Activated naive CD4-positive, alpha-beta T cell treated with anti-CD3 and anti-CD28 coated beads, Interleukin-2, amount 50 U/mL, for 72 hours (primary cell): ENCODE measurements at places on chromosomes 16 and 17. TPM values are rescaled to one million over a fixed set of nuclear protein-coding genes. Genes with fewer than 3 reads are reported as not detected.

OR1G1 gene
- total RNA-seq: not detected

MYLK3 gene
- 0.51 TPM for total RNA-seq

DNA sequence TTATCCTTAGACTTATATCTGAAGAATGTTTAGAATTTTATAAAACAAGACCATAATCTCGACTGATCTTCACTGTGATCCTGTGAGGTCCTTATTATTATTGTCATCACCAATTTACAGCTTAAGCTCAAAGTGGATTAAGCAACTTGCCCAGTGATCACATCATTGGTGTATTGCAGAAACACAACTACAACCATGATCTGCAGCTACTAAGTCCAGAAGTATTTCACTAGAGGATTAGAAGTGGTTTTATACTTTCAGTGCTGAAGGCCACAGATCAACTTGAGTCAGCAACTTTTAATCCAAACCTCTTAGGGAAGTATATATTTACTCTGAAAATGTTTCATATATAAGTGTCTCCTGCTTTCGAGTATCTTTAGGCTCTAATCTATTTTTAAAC is 624.3 kb upstream of the SOX9 start:
- no peak for DNase-seq

- DNase-seq: no peak
These were observed 504 bp downstream of the ZNF263 start for GRCh38 chr16:3283543-3284447.

- no peak for DNase-seq
These were observed 9.5 kb upstream of the MRPL12 start for GRCh38 chr17:81693509-81694210.

DNA sequence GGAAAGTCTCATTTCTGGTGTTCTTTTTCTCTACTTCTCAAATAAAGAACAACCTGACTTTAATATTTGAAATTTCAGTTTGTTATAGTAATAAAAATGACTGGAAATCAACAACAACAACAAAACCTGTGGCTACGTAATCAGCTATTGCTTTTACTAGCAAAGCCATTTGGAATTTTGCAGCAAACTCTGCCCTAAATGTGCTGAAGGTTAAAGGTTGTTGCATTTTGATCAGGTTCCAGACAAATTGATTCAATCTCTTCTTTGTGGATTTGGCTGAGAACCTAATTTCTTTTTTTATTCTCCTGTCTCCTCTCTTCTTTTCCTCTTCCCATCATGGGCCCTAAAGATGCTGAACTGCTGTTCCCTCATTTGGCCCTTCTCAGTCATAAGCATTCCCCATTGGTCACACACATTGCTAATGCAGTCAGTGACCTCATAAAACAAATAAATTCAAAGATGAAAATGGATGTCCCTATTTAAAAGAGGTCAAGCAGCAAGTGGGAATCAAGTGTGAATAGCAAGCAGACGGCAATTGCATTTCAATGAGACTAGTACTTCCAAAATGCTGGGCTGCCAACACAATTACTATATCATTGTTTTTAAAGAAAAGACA is 795.1 kb upstream of the CDH8 start:
- DNase-seq: no peak

CAMKK1 gene
- 3.8 TPM for total RNA-seq

CEP95 gene
- 49.5 TPM for total RNA-seq

DNA sequence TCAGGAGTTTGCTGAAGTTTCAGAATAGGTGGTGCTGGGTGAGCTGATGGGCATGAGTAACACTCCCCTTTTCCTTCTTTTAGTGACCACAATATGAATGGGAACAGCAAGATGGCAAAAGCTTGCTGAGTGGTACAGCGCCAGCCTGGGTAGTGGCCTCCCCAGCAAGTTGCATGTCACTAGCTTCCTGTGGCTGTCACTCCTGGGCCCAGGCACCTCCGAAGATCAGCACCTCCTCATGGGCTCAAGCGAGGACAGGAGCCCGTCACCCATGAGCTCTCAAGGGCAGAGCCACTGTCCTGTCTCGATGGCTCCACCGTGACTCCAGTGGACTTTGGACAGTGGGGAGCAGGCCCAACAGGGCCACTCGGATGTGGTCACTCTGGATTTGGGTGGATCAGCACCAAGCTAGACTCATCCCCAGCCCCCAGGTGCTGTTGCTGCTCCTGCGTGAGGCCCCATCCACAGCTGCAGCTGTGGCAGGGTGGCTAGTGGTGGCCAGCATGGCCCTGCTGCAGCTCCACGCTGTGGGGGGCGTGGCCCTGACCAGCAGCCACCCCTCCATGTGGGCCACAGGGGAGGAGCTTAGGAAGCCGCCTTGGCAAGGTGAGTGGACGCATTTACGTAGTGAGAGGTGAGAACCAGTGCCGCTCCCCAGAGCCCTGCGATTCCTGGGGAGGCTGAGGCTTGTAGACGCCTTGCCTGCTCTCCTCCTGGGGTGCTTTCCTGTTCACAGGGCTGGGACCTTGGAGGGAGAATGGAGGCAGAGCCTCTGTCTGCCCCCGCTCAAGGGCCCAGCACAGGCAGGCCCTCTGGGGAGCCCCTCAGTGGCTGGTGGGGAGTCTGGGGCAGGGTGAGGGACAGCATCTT is 13.6 kb upstream of the DNASE1 start:
- DNase-seq: no peak

DNA sequence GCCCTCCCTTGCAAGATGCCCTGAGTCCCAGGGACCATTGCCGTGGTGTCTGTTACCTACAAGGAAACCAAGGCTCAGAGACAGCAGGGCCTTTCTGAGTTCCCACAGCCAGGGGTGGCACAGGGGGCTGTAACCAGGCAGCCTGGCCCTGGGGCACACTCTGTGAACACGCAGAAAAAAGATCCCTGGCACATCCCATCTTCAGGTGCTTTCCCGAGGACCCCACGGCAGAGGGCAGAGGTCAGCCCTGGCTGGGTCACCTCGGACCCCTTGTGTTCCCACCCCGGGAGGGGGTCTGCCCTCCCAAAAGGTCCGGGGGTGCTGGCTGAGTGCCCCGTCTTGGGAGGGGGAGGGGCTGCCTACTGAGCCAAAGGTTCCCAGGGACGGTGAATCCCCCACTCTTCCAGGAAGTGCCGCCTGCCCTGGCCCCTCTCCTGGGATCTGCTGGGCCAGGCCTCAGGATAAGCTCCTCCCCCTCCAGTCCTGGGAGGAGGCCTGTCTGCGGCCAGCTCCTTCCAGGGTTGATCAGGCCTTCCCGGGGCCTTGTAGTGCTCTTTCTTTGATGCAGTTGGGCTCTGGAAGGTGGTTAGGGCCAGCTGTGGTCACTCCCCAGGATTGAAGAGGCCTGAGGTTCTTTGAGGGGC is 8.1 kb downstream of the GLIS2 start:
- no peak for DNase-seq

GRCh38 chr16:12340151-12340733 is 363.7 kb downstream of the SNX29 start:
- peak; percentile 27 for DNase-seq

KRT27 gene
- not detected for total RNA-seq

GRCh38 chr17:51056813-51057510 is 63.7 kb downstream of the SPAG9 start:
- no peak for DNase-seq

- DNase-seq: no peak
These were observed 835.3 kb upstream of the EEF2KMT start for GRCh38 chr16:5932906-5933305.

PYDC1 gene
- not detected for total RNA-seq

DNA sequence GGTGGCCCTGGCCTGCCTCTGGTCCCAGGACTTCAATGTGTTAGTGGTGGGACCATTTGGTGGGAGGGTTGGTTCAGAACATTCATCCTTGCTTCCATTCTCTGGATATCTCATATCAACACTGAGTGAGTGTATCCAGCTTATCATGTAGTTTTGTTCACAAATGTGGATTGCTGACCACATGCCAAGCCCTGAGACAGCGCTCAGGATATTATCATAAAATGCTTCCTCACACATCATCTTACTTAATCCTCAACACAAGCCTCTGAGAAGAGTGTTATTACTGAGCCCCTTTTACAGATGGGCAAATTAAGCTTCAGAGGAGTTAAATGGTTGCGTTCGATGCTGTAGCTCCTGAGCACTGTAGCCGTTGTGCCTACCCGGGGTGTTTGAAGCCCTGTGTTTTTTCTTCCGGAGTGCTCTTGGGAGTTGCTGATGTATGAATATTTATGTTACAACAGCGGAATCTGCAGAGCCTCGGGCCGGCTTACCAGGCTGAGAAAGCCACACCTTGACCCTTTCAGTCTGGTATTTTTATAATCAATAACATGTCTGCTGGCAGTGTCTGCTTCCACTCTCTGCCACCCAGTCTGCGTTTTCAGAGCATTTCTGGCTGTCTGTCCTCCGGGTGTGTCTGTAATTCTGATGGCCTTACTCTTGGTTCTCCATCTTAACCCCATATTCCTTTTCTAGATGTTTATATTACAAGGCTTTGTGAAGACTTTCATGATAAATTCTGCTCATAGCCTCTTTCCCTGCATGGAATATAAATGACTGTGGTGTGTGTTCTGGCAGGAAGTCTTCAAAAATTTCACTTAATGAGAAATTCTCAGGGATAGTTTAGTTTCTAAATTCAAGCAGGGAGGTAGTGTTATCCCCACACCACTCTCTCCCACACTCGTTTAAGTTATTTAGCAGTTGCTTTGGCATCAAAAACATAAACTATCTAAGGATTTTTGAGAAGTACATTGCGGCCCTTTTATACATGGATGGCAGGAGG is 2.9 kb downstream of the GLP2R start:
- no peak for DNase-seq

GRCh38 chr16:67884684-67885083 is at the start of gene NRN1L:
Gene NRN1L, plus strand, starts transcription at chr16:67884885. Its CDS starts 19 bp downstream, at chr16:67884904.
- no peak for DNase-seq

GRCh38 chr17:56908001-56908542 is 5.8 kb downstream of the TRIM25 start:
- DNase-seq: no peak

MEIOB gene
- total RNA-seq: 0.45 TPM

- no peak for DNase-seq
These were observed 130.9 kb upstream of the CACNG3 start for GRCh38 chr16:24125214-24125613.

CDRT15 gene
- not detected for total RNA-seq

PFN1 gene
- total RNA-seq: 1,966 TPM

GRCh38 chr16:73253922-73254480 is 206.1 kb upstream of the ZFHX3 start:
- DNase-seq: no peak
